ENCODE measurements at places on chromosomes 2 and 18. TPM values are rescaled to one million over a fixed set of nuclear protein-coding genes. Genes with fewer than 3 reads are reported as not detected.

GPR39 gene
- not detected for total RNA-seq

NYAP2 gene
- not detected for total RNA-seq

OTX1 gene
- not detected for total RNA-seq

DNA sequence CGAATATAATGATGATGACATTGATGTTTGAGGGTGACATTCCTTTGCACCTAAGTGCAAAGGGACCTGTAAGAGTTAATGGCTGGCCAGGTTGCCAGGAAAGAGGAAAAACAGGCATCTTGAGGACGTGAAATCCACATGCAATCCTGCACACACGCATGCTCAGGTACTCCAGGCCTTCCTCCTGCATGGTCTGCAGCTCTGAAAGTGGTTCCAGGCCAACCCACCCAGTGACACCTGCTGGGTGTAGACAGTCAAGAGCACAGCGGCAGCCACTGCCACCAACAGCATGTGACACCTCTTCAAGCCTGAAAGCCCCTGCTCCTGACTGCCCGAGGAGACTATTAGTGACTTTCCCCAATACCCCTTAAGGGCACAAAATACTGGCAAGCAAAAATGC lies 101.6 kb downstream of the PIEZO2 start:
- no peaks in the 10 kb centered on the region for H3K36me3 ChIP-seq
- no peaks in the 10 kb centered on the region for H3K27me3 ChIP-seq
- H3K27ac ChIP-seq, result no peak overlapping the region
- no peak overlapping the region for H3K4me3 ChIP-seq
- no peaks in the 10 kb centered on the region for H3K4me1 ChIP-seq

GRCh38 chr2:240351826-240352426 lies 83.5 kb upstream of the GPC1 start:
- no peak for DNase-seq
- no peak overlapping the region for H3K4me3 ChIP-seq
- H3K27me3 ChIP-seq, result no peaks in the 10 kb centered on the region
- H3K4me1 ChIP-seq, result no peaks in the 10 kb centered on the region
